Anterior cingulate cortex (tissue), 58 donors: ENCODE measurements at places on chromosomes 6 and 20.

DNA sequence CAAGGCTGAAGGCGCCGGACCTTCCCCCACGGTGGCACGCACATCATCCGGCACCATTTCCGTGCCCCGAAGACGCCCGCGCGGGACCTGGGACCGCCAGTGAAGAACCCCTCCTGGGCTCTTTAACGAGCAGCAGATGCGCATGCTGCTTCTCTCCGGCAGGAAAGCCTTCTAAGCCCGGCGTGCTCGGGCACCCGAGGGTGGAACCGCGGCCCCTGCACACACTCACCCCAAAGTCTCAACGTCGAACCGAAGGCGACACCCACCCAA, 240 bp downstream of the FOXQ1 start:
- DNase-seq, result no peak

DNA sequence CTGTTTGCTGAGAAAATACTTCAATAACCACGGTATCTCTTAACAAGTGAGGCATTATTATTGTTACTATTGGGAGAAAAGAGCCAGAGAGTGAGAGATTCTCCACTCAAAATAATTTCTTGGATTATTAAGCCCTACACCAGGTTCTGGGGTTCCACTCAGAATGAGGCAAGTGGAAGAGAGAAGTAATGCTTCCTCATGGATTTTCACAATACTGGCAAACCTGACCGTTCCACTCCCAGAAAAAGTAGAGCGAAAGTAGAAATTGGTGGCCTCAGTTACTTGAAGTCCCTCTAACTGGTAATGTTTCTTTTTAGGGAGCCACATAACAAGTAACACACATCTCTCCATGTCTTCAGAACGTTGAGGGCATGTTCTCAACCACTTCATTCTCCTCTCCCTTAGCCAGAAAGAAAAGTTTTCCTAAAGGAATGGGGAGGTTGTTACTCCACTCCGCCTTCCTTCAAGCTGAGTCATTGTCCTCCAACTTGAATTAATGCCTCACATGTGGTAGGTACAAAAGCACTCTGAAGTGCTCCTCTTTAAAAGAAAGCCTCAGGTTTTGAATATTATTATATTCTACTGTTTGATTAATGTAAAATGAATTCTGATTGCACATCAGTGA, 1.9 kb downstream of the BAG2 start:
- DNase-seq, result no peak

GRCh38 chr6:80321011-80321410, 214.5 kb downstream of the BCKDHB start:
- DNase-seq, result no peak

- DNase-seq, result no peak
Observed at GRCh38 chr20:47561180-47561579, 59.5 kb downstream of the NCOA3 start.

DNA sequence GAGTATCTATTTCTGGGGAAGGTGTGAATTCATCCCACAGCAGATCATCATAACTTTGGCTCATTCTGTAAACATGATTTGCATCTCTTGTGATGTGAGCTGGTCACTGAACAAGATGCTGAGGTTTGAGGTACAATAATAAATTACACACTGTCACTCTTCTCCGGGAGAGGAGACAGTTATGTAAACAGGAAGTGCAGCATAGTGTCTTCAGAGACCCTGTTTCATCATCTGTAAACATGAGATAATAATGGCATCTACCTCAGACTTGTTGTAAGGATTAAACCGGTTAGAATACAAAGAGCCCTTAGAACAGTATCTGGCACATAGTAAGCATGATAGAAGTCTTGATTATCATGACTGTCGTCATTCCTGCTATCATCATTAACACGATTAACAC, 125.2 kb downstream of the TBC1D7 start:
- DNase-seq, result no peak

- DNase-seq, result no peak
Observed at GRCh38 chr6:4259391-4259790, 124.0 kb upstream of the ECI2 start.

DNA sequence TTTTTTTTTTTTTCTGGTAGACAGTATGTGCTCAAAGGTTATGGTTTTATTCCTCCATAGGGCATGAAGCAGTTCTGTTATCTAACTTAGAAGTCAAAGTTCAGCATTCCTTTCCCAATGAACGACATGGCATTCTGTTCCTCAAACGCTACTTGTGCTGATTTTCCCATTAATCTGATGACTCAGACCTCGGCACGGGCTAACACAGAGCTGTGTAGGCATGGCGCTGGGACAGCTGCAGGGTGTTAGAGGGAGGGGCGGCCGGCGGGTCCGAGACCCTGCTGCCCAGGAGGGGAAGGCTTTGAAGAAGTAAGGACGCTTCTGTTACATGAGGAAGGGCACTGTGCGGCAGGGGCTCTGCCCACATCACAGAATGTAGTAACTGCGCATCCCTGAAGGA, 93.6 kb upstream of the AGPAT4 start:
- no peak for DNase-seq

- DNase-seq, result no peak
Observed at GRCh38 chr6:79869184-79869583, 78.2 kb downstream of the ELOVL4 start.

DNA sequence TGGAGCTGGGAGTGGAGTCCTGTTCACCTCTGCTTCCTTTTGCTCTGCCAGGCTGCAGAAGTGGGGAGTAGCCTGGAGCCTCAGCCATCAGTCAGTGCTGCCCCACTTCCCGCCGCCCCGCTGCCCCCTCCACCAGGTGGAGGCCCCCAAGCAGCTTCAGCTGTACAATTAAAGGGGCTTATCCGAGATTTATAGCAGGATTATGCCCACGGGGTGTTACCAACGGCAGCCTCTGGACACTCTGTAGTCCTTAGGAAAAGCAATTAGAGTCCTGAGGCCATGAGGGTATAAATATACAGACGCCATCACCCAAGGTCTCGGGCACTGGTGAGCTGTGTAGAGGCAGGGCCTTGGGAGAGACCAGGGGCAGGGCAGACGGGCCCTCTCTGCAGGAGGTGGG, 55.4 kb downstream of the GRM4 start:
- DNase-seq, result no peak

DNA sequence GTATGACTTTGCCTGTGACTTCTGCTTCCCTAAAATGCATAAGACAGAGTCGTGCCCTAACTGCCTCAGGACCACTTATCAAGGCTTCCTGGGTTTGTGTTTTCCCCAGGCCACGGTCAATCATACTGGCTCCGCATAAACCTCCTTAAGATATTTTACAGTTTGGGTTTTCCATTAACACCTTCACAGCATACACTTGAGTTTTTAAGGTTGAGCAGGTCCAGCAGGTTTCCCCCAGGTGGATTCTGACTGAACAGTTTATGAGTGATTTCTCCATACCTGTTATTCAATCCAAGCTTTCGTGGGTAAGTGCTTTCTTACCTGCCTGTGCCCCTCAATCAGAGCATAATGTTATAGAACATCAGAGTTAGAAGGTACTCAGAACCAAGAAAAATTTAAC, 39.3 kb downstream of the NINL start:
- DNase-seq, result no peak

- no peak for DNase-seq
Observed at GRCh38 chr6:86963352-86963751, 26.0 kb downstream of the HTR1E start.

DNA sequence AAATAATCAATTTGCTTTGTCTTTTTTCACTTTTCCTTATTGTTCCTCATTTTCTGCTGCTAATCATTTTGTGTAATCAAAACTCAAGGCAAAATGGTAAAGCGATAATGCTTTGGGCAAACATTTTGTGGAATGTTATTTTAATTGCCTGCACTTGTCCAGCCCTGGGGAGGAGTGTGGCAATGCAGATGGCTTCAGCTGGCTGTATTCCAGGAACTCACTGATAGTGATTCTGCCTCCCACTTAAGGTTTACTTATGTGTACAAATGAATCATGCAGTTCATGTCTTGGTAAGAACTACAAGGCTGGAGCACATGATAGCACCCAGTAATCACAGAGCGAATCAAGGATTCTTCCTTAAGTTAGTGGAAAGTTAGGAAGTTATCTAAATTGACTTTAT, 107.8 kb downstream of the COL19A1 start:
- no peak for DNase-seq

GRCh38 chr6:122839472-122839871, 50.4 kb downstream of the SMPDL3A start:
- DNase-seq, result no peak

- no peak for DNase-seq
Observed at GRCh38 chr20:3158968-3159431, 665 bp downstream of the FASTKD5 start.

DNA sequence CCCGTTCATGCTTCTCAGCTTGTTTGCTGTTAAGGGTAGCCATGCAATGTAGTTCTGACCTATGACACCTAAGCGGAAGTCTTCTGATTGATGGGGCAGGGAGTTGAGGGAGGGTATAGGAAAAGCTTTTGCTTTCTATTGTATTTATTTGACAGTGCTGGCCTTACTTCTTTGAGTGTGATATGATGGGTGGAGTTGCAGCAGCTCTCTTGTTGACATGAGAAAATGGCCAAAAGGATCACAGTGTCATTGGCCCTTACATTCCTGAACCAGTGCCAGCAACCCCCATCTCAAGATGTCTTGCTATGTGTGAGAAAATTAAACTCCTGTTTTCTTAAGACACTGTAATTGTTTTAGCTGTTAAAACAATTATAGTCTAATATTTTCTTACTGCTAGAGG, 117.5 kb downstream of the SAMD5 start:
- no peak for DNase-seq

- no peak for DNase-seq
Observed at GRCh38 chr20:62313460-62314338, 10.9 kb downstream of the ADRM1 start.

DNA sequence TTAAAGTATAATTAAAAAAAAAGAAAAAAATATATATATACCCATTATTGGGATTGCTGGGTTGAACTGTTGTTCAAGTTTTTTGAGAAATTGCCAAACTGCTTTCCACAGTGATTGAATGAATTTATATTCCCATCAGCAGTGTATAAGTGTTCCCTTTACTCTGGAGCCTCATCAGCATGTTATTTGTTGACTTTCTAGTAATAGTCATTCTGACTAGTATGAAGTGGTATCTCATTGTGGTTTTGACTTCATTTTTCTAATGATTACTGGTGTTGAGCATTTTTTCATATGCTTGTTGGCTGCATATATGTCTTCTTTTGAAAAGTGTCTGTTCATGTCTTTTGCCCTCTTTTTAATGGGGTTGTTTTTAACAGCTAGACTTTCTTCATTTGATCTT, 1260.8 kb upstream of the GJE1 start:
- no peak for DNase-seq

DNA sequence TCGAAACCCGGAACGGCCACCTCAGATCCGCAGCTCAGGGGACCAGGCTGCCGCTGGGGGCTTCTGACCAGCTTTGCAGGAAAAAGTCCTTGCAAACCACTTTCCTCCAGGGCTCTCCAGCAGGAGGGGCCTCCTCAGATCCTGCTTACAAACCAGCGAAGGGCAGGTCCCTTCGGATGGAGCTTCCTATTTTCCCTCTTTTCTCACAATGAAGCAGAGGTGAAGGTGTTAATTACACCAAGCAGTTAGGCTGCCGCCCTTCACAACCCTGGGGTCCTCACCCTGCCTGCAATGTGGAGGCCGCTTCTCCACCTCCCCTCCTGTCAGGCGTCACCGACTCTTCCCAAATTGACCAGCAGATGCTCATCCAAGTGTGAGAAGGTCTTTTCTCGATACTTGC, 5.7 kb downstream of the ARHGAP40 start:
- no peak for DNase-seq

DNA sequence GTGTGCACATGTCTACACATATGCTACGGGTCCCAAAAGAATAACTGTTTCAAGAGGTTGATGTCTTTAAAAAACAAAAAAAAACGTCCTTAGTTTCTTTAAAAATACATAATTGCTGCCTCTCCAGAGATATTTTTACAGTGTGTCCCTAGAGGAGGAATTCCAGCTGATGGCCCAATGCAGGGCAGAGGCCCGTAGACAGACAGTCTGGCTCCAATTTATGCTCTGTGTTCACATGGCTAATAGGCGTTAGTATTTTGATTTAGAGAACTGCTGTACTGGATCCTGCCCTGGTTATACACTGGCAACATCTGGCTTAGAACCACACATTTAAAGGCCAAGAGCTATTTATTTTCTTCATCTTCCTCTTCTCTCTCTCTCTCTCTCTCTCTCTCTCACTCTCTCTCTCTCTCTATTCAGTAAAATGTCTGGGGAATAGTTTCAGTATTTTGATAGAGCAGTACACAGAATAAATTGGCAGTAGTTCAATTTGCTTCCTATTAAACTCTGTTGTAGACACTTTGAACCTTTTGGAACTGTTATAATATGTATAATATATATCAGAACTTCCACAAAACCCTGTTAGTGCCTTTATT, 260.6 kb downstream of the EYA4 start:
- DNase-seq, result no peak

DNA sequence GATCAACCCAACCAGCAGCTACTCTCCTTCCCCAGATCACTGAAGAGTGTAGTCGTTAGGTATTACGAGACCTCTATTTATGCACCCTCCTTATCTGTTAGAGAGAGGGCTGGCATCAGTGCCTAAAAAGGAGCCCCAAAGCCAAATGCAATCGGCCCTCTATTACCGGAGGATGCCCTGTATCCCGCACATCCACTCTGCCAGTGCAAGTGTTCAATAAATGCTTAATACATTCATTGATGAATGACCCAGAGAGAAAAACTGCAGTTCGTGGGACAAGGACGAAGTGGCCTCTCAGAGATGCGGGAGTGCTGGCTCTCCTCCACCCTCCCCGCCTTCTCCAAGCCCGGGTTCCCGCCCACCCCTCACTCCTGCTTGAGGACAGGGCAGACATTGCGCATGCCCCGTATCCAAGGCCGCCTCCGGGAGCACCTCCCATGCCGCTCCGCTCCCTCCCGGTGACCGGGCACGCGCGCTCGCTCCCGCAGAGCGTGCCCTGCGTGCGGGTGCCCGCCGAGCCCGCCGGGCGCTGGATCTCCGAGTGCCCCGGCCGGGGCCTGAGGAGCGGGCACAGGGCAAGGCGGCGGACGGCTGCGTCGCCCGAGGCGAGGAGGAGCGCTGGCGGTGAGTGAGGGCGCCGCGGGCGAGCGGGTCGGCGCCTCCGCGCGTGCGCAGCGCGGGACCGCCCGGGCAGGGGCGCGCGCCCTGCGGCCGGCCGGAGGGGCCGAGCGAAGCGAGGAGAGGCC, 27.2 kb upstream of the BTBD3 start:
- DNase-seq, result peak; percentile 94

- DNase-seq, result peak; percentile 18
Observed at GRCh38 chr6:149114167-149114566, 203.3 kb upstream of the TAB2 start.

GRCh38 chr20:43963872-43964791, 49.5 kb downstream of the TOX2 start:
- DNase-seq, result no peak
